ENCODE measurements at places on chromosomes 1 and 21. TPM values are rescaled to one million over a fixed set of nuclear protein-coding genes. Genes with fewer than 3 reads are reported as not detected.

GRCh38 chr1:161792740-161793139, 26.6 kb downstream of the ATF6 start:
- H3K27ac ChIP-seq: no peak overlapping the region
- peaks cover 30% of the 10 kb centered on the region for H3K36me3 ChIP-seq
- H3K4me3 ChIP-seq: no peak overlapping the region
- no peaks in the 10 kb centered on the region for H3K27me3 ChIP-seq
- peak; percentile 83 for DNase-seq

Gene PRAMEF4
- not detected for total RNA-seq

- H3K27ac ChIP-seq: peak overlapping the region; percentile 77
- H3K4me1 ChIP-seq: peaks cover 28% of the 10 kb centered on the region
- peak; percentile 44 for DNase-seq
These were observed 684 bp downstream of the LTN1 start for GRCh38 chr21:28991861-28992525.

- no peak for DNase-seq
- H3K4me1 ChIP-seq: peaks cover 16% of the 10 kb centered on the region
- H3K4me3 ChIP-seq: no peak overlapping the region
- H3K27ac ChIP-seq: no peak overlapping the region
These were observed 620.9 kb upstream of the USP24 start for GRCh38 chr1:55836086-55836485.

GRCh38 chr1:54254055-54254454, 54.1 kb downstream of the MRPL37 start:
- H3K36me3 ChIP-seq: no peaks in the 10 kb centered on the region
- no peak overlapping the region for H3K4me3 ChIP-seq
- peaks cover 39% of the 10 kb centered on the region for H3K4me1 ChIP-seq
- H3K27me3 ChIP-seq: no peaks in the 10 kb centered on the region
- peak overlapping the region; percentile 68 for H3K27ac ChIP-seq
- DNase-seq: peak; percentile 31

Gene SLC44A3
- total RNA-seq: 1.6 TPM

Gene PLD5
- not detected for total RNA-seq

Gene HPDL
- 3.7 TPM for total RNA-seq

- no peaks in the 10 kb centered on the region for H3K36me3 ChIP-seq
- H3K4me3 ChIP-seq: no peak overlapping the region
- no peaks in the 10 kb centered on the region for H3K27me3 ChIP-seq
- peak; percentile 62 for DNase-seq
These were observed 40.4 kb downstream of the KCNJ15 start for GRCh38 chr21:38297194-38297631.

GRCh38 chr21:26148840-26149354, 21.7 kb downstream of the APP start:
- H3K36me3 ChIP-seq: no peaks in the 10 kb centered on the region
- peak overlapping the region; percentile 82 for H3K27ac ChIP-seq
- no peaks in the 10 kb centered on the region for H3K27me3 ChIP-seq
- peaks cover 26% of the 10 kb centered on the region for H3K4me1 ChIP-seq

Gene ASCL5
- total RNA-seq: not detected

GRCh38 chr1:212467843-212468482, 35.2 kb downstream of the NENF start:
- H3K27ac ChIP-seq: no peak overlapping the region
- no peaks in the 10 kb centered on the region for H3K36me3 ChIP-seq
- no peak overlapping the region for H3K4me3 ChIP-seq
- no peaks in the 10 kb centered on the region for H3K27me3 ChIP-seq

GRCh38 chr1:147245129-147245528, 2.6 kb downstream of the CHD1L start:
- H3K4me1 ChIP-seq: peaks cover 12% of the 10 kb centered on the region
- no peaks in the 10 kb centered on the region for H3K36me3 ChIP-seq
- no peak for DNase-seq
- H3K4me3 ChIP-seq: no peak overlapping the region
- H3K27me3 ChIP-seq: no peaks in the 10 kb centered on the region
- no peak overlapping the region for H3K27ac ChIP-seq

Gene SEMA6C
- 1.4 TPM for total RNA-seq

DNA sequence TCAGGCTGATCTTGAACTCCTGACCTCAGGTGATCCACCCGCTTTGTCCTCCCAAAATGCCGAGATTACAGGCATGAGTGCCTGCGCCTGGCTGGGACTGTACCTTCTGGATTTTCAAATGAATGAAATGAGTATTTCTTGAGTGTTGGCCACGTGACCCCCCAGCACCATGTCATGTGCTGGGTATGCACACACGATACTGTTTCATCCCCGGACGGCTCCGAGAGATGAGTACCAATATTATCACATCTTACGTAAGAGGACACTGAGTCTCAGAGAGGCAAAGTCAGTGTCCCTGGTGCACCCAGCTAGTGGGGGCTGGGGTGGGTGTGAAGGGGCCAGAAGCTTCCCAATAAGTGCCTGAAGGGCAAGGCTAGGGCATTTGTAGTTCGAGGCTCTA, 780 bp upstream of the CROCC start:
- H3K27ac ChIP-seq: no peak overlapping the region
- no peaks in the 10 kb centered on the region for H3K36me3 ChIP-seq
- no peaks in the 10 kb centered on the region for H3K27me3 ChIP-seq
- DNase-seq: no peak
- no peaks in the 10 kb centered on the region for H3K4me1 ChIP-seq

Gene NOC2L
- total RNA-seq: 67.3 TPM

- H3K27ac ChIP-seq: no peak overlapping the region
- H3K4me1 ChIP-seq: no peaks in the 10 kb centered on the region
- no peaks in the 10 kb centered on the region for H3K36me3 ChIP-seq
- DNase-seq: no peak
- no peak overlapping the region for H3K4me3 ChIP-seq
- no peaks in the 10 kb centered on the region for H3K27me3 ChIP-seq
These were observed 400.0 kb downstream of the MATN1 start for GRCh38 chr1:30323352-30323751.

- peaks cover 10% of the 10 kb centered on the region for H3K4me1 ChIP-seq
- no peaks in the 10 kb centered on the region for H3K27me3 ChIP-seq
- DNase-seq: no peak
- no peaks in the 10 kb centered on the region for H3K36me3 ChIP-seq
These were observed 64.0 kb downstream of the MEGF6 start for GRCh38 chr1:3547055-3548005.

GRCh38 chr21:43343992-43344886, 82.7 kb downstream of the SIK1 start:
- no peak overlapping the region for H3K4me3 ChIP-seq
- H3K36me3 ChIP-seq: no peaks in the 10 kb centered on the region
- no peak overlapping the region for H3K27ac ChIP-seq
- DNase-seq: no peak
- no peaks in the 10 kb centered on the region for H3K27me3 ChIP-seq
- H3K4me1 ChIP-seq: peaks cover 5% of the 10 kb centered on the region

DNA sequence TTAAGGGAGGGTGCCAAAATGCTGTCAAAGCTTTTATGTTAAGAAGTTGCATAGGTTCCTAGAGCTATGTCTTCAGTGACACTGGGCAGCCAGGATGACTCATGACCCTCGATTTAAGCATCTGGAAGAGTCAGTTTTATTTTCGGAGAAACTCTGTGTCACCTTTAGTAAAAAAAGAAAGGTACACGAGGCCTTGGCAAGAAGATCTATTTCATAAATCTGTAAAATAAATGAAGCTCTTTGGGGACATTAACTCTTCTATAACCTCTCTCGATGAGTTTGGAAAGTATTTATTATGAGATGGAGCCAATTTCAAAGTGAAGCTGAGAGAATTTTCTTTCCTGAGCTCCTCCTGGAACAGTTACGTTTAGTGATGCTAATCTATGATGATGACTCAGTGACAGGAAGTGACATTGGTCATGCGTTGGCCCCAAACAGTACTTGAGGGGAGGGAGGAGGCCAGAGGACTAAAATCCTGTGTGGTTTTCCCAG, 156.5 kb downstream of the HLX start:
- H3K4me1 ChIP-seq: peaks cover 37% of the 10 kb centered on the region
- peak overlapping the region; percentile 62 for H3K4me3 ChIP-seq
- peak; percentile 89 for DNase-seq
- H3K27me3 ChIP-seq: no peaks in the 10 kb centered on the region

Gene PGLYRP3
- total RNA-seq: not detected

GRCh38 chr1:170513138-170513537, 18.8 kb upstream of the GORAB start:
- H3K4me1 ChIP-seq: no peaks in the 10 kb centered on the region
- H3K27ac ChIP-seq: no peak overlapping the region
- DNase-seq: no peak
- no peaks in the 10 kb centered on the region for H3K27me3 ChIP-seq
- no peak overlapping the region for H3K4me3 ChIP-seq
- H3K36me3 ChIP-seq: no peaks in the 10 kb centered on the region

DNA sequence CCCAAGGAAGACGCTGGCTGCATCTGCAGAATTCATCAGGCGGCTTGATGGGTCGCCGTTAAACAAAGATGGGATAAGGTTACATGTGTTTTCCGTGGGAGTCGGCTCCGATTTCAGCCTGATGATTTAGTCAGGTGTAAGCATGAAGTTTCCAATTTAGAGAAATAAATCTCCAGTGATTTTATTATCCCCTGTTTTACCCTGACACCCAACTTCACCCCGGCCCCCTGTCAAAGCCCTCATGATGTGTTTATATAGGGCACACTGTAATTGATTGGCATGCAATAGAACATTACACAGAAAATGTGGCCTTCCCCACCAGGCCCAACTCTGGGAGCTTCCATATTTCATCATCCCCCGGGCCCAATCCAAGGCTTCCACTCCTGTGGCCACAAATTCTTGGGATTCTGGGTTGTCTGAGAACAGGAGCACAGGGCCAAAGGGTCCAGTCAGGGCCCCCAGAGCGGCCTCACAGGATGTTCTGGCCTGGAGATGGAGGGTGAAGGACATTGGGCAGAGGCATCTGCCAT, 72.5 kb downstream of the FOXD2 start:
- DNase-seq: no peak
- H3K4me3 ChIP-seq: no peak overlapping the region
- no peaks in the 10 kb centered on the region for H3K36me3 ChIP-seq
- H3K27ac ChIP-seq: no peak overlapping the region

Gene RPE65
- total RNA-seq: not detected

GRCh38 chr1:113683384-113684152, 75.7 kb downstream of the PHTF1 start:
- no peak overlapping the region for H3K4me3 ChIP-seq
- no peaks in the 10 kb centered on the region for H3K27me3 ChIP-seq
- H3K4me1 ChIP-seq: peaks cover 17% of the 10 kb centered on the region
- DNase-seq: peak; percentile 49
